ENCODE measurements at places on chromosomes 16 and 17.
A peak's percentile ranks its signal among the peaks of the same experiment; 100 is the strongest.

GRCh38 chr17:11490171-11490755 is 108.0 kb upstream of the DNAH9 start:
- DNase-seq = no peak

DNA sequence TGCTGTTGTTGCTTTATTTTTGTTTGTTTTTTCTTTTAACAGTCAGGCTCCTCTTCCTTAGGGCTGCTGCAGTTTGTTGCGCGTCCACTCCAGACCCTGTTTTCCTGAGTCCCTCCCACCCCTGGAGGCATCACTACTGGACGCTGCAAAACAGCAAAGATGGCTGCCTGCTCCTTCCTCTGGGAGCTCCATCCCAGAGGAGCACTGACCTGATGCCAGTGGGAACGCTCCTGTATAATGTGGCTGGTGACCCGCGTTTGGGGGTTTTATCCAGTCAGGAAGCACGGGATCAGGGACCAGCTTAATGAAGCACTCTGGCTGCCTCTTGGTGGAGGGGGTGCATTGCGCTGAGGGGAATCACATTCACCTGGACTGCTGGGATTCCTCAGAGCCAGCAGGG is 1005.6 kb downstream of the CDH8 start:
- DNase-seq = no peak

- DNase-seq = no peak
Observed at GRCh38 chr16:55489119-55489955, 10.3 kb downstream of the MMP2 start.

GRCh38 chr17:34442387-34443111 is 79.5 kb upstream of the CCL1 start:
- no peak for DNase-seq

GRCh38 chr17:37847811-37848331 is 76.3 kb upstream of the TBC1D3K start:
- no peak for DNase-seq

DNA sequence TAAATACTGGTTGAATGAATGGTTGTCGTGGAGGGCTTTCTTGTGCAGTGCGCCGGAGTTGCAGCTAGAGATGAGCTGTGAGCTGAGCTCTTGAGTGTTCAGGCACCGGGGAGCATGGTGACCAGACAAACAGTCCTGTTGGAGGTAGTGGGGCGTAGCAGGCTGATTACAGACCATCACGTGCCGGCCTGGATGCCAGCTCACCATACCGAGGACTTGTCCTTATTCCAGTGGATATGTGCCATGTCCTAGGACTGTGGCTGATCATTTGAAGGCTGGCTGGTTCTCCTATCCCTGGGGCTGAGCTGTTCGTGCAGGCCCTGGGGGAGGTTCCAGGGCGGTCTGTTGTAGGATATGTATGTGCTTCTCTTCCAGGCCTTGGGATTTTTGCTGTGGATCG is 60.0 kb downstream of the ABCC1 start:
- no peak for DNase-seq

- no peak for DNase-seq
Observed at GRCh38 chr17:53475002-53475401, 347.7 kb upstream of the KIF2B start.

GRCh38 chr17:48522031-48522653 is 8.7 kb downstream of the HOXB1 start:
- DNase-seq = no peak

DNA sequence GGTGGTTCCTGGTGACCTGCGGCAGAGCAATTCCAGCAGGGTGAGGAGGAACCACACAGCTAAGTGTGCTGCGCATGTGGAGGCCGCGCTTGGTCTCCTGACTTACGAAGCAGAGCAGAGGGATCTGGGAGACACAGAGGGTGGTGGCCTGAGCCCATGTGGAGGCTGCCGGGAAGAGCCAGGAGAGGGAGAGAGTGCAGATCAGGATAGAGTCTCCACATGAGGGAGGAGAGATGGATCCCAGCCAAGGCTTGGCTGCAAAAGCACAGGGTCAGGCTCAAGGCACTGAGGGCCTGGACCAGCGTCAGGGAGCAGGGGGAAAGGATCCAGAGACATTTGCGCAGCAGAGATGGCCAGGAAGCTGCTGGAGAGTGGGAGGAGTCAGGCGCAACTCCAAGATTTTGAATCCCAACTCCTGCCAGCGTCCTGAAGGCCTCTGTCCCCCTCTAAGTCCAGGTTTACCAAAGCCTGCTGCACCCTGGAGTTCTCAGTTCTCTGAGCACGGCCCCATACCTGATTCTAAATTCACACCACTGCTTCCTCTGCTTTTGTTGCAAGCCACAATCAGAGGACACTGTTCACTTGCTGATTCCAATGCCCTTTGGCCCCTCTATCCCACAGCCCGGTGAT is 11.3 kb upstream of the MLLT6 start:
- no peak for DNase-seq

- no peak for DNase-seq
Observed at GRCh38 chr17:21674242-21674731, 18.0 kb upstream of the KCNJ18 start.

GRCh38 chr16:67490335-67491096 is 7.2 kb upstream of the AGRP start:
- DNase-seq = no peak

DNA sequence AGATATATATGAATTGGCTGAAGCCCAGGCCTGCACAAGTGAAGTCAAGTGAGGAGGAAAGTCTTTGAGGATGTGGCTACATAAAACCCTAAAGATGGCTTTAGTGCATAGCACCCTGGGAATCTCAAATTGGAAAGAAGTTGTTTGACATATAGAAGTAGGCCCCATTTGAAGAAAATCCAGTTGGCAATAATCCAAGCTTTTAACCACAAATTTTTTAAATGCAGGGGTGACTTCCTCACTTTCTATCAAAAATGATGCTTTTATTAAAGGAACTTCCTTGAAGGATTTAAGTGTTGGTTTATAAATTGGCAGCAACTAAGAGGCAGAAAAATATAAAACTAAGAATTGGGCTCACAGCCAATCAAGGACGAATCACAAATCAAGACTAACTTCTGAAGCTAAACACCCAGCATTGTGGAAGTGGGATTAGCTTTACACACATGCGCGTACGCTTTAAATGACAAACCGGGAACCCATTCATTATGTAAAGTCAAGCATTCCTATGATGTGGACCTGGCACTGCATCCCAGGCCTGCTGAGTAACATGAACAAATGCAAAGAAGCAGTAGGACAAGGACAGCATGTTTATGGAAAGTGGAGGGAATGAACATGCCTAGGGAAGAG is 63.3 kb downstream of the NOG start:
- DNase-seq = no peak

DNA sequence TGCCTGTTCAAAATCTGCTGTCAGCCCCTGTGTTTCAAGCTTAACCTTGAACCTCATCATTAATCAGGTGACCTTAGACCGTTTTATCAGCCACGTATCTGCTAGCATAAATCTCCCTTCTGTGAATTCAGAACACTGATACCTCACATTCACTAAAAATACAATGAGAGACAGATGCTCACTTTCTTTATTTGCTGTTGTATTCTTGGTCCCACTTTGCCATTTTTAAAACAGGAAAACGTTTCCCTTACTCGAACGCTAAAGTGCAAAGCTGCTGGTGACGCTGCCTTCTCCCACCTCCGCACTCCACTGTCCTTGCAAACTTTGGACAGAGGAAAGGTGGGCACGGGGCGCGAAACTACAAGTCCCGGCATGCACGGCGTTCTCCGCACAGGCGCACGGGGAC is 220 bp upstream of the ARHGAP44 start:
- DNase-seq = no peak

DNA sequence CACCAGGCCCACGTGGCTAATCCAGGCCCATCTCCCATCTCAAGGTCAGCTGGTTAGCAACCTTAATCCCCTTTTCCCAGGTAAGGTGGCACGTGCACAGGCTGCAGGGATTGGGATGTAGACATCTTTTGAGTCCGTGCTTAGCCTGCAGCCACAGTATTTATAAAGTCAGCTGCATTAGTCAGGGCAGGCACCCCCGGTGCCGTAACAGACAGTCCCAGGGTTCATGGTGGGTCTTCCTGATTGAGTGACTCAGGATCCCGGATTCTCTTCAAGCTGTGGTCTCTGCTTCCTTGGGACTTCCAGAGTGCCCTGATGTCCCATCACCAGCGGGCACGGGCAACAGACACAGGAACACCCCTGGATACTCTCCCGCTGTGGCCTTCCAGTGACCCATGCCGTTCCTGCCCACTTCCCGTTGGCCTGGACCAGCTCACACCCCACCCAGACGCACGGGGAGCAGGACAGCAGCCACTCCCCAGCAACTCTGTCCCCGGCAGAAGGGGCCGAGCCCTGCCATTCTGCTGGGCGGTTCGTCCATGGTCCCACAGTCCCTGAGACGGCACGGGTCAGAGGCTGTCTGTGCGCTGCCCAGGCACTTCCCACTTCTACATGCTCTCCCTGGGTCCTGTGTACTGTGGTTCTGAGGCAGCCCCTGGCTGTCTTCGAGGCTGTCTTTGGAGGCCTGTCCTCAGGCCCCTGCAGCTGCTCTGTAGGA is 248.6 kb upstream of the GSE1 start:
- DNase-seq = no peak

GRCh38 chr17:72618001-72618509 is 474.4 kb downstream of the SLC39A11 start:
- peak; percentile 67 for DNase-seq

- no peak for DNase-seq
Observed at GRCh38 chr17:75511610-75512575, 3.4 kb downstream of the CASKIN2 start.

- no peak for DNase-seq
Observed at GRCh38 chr17:60461584-60461983, 39.3 kb downstream of the CHCT1 start.

DNA sequence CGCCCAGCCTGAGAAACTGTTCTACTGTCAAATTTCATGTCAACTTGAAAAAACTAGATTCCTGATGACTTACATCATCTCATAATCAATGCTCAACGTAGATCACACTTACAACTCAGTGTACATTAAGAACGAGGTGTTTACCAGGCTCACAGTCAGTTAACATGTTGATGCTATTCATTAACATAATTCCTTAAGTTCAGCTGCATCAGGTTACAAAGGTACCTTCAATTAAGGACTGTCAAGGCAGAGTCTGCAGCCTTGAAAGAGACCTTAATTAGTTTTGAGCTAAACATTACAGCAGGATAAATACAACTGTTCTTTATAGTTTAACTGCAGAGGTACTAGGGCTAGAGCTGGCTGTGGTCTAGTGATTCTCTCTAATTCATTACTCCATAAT is 1.9 kb downstream of the GNA13 start:
- DNase-seq = no peak

DNA sequence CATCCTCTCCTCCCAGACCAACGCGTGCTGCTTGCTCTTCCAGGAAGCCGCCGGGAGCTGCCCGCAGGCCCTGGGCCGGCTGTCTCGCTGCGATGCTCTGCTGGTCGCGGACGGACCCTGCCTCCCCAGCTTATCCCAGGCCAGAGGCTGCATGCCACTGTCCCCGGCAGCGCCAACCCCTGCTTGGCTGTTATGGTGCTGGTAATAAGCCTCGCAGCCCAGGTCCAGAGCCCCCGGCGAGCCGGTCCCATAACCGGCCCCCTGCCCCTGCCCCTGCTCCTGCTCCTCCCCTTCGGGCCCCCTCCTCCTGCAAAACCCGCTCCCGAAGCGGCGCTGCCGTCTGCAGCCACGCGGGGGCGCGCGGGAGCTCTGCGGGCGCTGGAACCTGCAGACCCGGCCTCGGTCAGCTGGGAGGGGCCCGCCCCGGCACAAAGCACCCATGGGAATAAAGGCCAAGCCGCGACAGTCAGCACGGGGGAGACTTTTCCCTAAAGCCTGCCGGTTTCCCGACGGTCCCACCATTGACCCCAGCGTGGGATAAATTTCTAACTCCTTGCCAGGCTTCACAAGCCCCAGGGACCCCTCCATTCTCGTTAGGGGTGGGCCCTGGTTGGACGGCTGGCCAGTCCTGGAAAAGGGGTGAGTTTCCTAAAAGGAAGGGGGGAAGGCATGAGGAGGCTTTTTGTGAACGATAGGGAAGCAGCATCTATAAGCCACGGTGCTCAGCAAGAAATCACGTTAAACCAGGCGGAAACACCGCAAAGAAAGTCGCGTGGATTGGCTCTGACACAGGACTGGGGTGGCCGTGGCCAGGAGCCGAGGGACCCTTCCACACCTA is 11.2 kb downstream of the ENPP7 start:
- DNase-seq = no peak

DNA sequence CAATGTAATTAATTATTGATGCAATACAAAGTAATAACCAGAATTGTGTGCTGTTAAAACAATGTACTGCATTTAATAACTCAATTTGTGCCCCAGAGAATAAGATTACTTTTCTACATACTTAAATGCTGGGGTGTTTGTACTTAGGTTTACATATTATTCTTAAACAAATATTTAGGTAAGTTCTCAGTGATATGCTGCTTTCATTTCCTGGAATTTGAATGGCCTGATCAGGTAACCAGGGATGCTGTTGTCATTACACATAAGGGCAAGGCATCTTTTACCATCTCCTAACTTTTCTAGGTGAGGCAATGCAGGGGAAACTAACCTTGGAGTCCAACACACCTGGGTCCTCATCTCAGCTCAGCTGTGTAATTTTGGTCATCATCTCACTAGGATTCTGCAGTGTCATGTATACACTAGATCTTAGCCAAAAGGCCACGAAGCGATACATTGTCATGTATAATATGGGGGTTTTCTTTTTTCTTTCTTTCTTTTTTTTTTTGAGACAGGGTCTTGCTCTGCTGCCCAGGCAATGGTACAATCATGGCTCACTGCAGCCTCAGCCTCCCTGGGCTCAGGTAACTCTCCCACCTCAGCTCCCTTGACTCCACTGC is 45.2 kb downstream of the MYO1D start:
- DNase-seq = no peak

DNA sequence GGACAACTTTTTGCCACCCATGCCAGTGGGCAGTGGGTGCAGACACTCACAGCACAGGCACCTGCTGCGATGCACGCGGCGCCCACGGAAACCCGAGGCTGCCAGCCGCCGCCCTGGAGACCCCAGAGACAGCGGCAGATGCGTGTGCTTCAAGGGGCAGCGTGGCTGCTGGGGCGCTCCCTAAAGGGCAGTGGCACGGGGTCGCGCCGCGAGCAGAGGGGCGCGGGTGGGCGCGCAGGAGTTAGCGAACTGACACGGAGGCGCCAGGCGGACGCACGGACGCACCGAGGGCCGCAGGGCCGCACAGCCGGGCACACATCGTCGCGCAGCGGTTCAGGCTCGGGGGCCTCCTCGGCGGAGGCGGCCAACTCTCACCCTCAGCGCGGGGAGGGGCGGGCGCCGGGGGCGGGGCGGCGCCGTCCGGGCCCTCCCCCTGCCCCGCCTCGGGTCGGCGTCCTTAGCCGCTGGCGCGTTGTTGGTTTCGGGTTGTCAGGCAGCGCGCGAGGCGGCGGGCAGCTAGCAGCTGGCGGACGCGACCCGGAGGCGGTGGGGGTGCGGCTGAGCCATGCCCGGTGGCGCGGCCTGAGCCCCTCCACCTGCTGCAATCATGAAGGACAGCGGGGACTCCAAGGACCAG is at the start of gene KIF19:
Gene KIF19, plus strand, starts transcription at position 484 of the 637 bp plus-strand sequence. Its CDS starts 124 bp downstream, at position 608.
- no peak for DNase-seq

Measured in epithelial cell of prostate (primary cell).